Endothelial cell (in vitro differentiated cells): ENCODE measurements at places on chromosomes 12 and 14.

DNA sequence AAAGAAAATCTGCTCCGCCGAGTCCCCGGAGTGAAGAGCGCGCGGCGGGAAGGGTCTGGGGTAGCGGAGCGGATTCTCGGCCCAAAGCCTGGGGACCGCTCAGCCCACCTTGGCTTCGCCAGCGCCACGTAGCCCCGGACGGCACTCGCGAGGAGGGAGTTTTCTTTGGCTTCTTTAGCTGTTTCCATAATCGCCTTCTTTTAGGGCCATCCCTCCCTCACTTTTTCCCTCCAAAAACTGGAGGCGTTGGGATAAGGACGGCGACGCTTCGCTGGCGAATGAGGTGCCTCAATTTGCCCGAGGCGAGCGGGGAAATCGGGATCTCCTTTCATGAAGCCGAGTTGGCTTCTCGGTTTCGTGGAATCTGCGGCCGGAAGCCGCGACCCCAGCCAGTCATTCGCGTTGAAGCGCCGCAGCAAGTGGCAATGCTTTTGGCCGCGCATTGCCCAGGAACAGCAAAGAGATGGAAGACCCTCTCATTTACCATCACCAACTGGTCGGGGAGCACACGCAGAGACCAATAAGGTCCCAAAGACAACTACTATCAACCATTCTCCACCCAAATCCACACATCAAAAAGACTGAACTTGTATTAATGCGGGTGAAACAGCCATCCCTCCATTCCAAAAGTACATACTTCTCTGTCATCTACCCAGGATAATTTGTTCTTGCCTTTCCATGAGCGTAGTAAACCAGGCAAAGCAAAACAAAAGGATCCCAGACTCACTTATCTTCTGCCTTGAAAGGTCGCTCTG, 8.4 kb upstream of the SIX1 start:
- peaks cover 12% of the 10 kb centered on the region for H3K36me3 ChIP-seq
- peak overlapping the region; percentile 94 for H3K4me3 ChIP-seq
- peak; percentile 22 for DNase-seq

DNA sequence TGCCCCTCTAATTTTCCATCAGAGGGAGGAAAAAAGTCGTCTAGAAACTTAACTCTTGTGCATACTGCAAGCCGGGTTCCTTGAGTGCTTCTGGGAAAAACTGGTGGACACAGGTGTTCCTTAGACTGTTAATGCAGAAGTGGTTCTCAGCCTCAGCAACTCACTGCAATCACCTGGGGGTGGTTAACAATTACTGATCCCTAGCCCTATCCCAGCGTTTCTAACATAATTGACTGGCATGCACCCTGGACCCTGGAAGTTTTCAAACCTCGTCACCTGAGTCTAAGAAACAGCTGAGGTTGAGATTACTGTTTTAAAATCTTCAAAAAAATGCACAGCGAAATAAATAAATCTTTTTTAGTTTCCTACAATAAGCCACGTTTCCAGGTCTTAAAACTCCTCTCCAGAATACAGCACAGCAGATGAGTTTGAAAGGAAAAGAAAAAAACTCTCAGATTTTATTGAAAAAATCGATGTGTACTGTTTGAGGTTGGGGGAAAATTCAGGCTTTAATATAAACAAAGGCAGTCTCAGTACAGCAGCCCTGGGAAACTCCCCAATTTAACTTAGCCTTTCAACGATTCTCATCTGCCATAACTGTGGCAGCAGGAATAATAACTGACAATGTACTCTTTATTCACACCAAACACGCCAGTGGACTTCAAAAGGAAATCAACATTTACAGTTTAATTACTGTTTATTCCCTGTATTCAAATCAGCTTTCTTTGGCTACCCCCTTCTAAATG, 45.4 kb downstream of the PHLDA1 start:
- no peak overlapping the region for H3K27ac ChIP-seq
- no peak for DNase-seq
- H3K36me3 ChIP-seq, result no peaks in the 10 kb centered on the region
- peaks cover 2% of the 10 kb centered on the region for H3K27me3 ChIP-seq
- peaks cover 12% of the 10 kb centered on the region for H3K4me1 ChIP-seq
- no peak overlapping the region for H3K4me3 ChIP-seq

DNA sequence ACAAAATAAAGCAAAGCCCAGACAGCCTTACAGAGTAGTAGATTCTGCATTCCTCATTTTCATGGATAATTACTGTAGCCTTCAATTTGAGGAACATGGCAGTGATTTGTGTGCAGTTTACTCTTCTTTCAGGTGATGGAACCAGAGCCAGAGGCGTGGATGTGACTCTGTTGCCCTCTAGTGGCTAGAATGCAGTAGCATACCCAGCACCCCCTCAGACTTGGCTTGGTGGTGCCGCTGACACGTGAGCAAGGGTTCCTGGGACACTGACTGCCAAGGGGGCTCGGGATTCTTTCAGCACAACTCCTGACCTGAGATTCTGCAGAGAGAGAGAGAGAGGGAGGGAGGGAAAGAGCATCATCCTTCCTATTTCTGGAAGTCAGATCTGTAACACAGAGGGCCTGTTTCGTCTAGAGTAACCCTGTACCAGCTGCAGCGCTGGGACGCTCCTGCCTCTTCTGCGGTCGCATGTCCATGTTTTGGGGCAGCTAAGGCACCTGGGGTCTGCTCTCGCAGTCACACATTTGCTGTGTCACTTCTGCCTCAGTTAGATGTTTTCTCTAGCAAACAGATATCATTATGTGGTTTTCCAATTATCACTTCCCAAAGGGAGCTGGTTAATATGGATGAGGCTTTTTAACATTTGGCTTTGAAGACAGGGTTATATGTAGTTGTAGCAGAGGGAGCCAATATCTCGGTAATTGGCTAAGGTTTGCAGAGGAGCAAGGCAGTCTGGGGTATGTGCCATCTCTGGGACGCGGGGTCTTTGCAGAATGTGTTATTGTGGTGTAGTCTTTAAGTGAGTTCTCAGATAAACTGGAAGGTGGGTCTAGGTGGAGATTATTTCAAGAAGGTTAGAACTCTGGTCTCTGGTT, 428.1 kb downstream of the NRXN3 start:
- H3K4me1 ChIP-seq, result peaks cover 2% of the 10 kb centered on the region
- H3K4me3 ChIP-seq, result no peak overlapping the region

GRCh38 chr12:10179776-10180181, 947 bp downstream of the TMEM52B start:
- DNase-seq, result no peak
- no peaks in the 10 kb centered on the region for H3K36me3 ChIP-seq
- no peak overlapping the region for H3K4me3 ChIP-seq
- no peak overlapping the region for H3K27ac ChIP-seq
- H3K4me1 ChIP-seq, result peaks cover 16% of the 10 kb centered on the region

- peaks cover 25% of the 10 kb centered on the region for H3K4me1 ChIP-seq
- peaks cover 3% of the 10 kb centered on the region for H3K27me3 ChIP-seq
- no peak overlapping the region for H3K27ac ChIP-seq
- H3K36me3 ChIP-seq, result no peaks in the 10 kb centered on the region
These were observed 76.7 kb upstream of the ELK3 start for GRCh38 chr12:96117460-96117859.
